ENCODE measurements at places on chromosomes 2 and 18. TPM values are rescaled to one million over a fixed set of nuclear protein-coding genes. Genes with fewer than 3 reads are reported as not detected.

Gene SERPINB4
- not detected for total RNA-seq

DNA sequence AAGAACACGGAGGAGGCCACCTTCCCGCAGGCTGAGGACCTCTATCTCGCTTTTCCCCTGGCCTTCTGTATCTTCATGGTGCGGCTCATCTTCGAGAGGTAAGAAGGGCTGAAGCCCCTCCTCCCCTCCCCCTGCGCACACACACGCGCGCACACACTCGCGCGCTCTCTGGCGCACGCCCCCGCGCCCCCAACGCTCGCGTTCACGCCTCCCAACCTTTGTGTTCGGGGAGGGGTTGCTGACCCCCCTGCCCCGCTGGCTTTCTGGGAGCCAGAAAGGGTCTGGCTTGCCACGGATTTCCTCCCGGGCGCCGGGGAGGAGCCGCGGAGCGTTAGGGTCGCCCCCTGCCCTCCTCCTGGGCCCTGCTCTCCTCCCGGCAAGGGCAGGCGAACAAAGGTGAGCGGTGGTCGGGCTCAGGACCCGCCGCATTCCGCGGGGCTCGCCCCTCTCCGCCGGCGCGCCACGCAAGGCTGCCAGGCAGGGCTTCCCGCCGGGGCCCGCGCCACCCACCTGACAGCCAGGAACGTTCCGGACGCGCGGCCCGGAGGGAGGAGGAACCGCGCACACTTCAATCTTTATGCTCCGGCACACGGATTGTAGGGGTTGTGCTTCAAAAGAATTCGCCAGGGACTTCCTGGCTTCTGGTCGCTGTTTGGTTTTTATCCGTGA, 583 bp downstream of the CERS6 start:
- DNase-seq, result peak; percentile 82

- no peak for DNase-seq
These were observed 48.3 kb downstream of the ASB1 start for GRCh38 chr2:238475034-238475433.

Gene PDE11A
- not detected for total RNA-seq

Gene NRP2
- 64.4 TPM for total RNA-seq

DNA sequence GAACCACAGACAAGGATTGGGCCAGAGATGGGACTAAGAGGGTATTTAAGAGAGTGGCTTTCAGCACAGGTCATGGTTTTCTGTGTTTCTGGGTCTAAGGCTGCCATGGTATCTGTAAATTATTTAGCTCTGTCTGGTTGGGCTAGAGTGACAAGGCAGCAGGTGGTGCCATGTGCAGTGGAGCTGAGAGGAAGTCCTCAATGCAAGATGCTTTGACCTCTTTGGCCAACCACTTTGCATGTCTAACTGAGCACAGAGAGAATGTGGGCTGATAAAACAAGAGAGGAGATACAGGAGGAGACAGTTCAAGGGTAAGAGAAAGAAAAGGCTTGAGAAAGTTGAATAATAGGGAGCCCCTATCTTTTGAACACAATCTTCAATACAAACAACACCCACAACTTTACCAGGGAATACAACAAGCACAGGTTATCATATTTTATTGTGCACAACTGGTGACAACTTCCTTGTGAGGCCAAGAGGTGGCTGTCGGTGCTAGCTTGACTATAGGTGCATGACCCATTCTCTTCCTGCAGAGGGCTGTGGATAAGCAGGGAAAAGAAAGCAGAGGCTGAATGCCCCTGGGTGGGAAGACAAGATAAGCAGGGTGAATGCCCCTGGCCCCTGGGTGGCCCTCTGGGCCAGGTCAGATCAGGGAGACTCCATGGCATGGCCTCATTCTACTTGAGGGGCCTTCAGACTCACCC, 12.3 kb downstream of the FLACC1 start:
- no peak for DNase-seq

Gene YES1
- total RNA-seq, result 16.3 TPM

- no peak for DNase-seq
These were observed 20.6 kb downstream of the IL1F10 start for GRCh38 chr2:113088213-113088992.

DNA sequence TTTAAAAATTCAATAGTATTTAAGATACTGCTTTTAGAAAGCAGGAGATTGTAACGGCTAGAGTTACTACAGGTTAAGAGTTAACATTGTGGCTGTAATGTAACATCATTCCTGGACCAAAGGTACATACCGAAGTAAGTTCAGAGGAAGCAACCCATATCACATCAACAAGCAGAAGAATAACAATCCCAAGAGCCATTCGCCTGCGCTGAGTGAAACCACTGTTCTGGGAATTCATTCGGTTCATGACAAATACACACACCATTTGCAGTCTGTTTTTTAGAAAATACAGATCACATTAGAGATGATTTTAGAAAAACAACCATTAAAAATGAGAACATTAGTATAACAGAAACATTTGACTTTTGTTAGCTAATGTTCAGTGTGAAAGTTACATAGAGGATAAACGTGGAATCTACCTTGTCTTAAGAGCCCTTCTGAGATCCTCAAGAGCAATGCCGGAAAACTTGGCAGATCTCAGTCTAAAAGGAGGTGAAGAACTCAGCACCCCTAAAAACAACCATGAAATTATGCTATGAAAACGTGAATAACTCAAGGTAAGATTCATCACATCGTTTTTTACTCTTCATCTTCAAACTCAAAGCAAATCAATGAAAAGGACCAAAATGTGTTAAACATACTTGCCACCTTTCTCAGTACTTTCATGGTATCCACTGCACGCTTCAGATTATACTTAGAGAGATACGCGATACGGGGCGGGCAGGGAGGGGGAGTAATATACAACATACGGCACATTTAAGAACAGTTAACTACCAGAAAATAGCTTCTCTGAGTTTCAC, 1.2 kb downstream of the SLC35F5 start:
- no peak for DNase-seq

DNA sequence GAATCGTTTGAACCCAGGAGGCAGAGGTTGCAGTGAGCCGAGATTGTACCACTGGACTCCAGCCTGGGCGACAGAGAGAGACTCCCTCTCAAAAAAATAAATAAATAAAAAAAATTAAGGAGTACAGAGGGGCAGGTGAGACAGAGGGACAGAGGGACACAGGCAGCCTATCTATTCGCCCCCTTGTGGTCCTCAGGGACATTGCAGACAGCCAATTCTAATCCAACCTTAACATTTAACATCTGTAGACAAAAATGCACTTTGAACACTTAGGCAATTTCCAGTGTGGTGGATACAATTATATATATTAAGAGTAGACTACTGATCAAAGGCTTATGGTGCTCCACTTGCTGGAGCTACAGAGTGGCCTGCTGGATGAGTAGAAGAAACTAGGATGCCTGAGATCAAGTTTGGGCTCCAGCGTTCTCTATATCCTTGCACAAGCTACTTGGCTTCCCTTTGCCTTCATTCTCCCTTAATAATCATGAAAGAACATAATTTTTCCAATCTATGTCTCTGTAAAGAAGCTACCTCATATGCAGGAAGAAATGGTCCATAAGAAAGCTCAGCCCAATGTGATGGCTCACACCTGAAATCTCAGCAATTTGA, 8.2 kb upstream of the SMARCAL1 start:
- peak; percentile 82 for DNase-seq

GRCh38 chr2:209471037-209471436, 47.2 kb downstream of the MAP2 start:
- DNase-seq, result no peak

DNA sequence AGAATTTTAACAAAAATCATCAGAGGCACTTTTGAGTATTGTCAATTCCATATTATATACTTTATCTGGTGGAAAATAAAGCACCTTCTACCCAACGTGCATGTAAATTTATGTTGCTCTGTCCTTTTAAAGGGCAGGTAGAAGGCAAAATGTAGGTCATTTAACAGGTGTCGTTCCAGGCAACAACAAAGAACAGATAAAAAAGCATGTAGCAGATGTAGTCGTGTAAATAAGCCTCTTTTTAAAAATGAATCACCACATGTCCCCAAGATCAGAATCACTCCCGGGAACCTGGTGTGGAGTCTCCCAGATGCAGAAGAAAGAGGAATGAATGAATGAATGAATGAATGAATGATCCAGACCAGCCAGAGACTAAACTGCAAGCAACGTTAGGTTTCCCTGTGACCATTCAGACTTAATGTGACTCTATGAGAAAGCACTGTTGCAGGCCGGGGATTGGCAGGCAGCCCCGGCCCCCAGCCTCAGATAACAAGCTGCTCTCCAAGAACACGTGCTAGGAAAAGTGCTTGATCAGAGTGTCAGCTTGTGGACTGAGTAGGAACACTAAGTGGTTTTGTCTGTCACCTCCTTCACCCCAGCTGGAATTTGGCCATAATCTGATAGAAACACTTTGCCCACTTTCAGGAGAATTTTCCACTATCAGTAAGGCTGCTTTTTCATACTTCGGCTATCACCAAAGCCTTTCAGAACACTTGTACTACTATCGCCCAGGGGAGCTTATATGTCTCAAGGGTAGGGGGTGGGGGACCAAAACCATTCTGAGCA, 100.6 kb downstream of the CDK15 start:
- DNase-seq, result no peak

DNA sequence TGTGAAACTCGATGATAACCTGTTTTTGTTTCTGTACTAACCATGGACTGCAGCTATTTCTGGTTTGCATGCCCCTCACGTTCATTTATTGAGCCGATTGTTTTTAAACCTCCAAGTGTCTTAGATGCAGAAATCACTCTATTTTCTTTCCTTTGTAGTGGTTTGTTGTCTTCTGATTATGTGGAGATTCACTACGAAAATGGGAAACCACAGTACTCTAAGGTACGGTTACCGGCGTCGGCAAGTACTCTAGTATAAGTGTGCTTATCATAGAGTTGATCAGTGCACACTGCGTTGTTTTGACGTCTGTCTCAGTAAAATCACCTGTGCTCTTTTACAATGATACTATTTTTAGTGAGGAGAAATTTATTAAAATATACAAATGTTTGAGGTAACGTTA, 87.4 kb downstream of the ADAM23 start:
- DNase-seq, result peak; percentile 80

Gene CBLN2
- not detected for total RNA-seq

Gene REG1B
- not detected for total RNA-seq

DNA sequence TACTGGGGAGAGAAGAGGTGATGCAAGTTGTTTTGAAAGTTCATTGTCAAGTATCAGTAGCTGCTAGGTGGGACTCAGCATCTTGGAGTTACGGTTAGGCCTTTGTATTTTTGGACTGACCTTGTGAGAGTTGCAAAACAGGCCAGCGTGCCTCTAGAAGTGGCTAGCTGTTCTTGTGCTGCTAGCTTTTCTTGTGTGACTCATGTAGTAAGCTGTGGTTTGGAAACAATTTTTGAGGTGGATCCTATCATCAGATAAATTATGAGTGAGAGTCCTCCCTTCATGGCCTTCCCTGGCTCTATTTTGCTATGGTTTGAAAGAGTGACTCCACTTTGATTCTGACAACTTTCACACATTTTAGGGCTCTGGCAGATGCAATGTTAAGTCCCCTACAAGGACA, 409.2 kb upstream of the HS6ST1 start:
- DNase-seq, result peak; percentile 56

Gene RASGRP3
- 3.3 TPM for total RNA-seq

Gene LRRC30
- not detected for total RNA-seq

GRCh38 chr2:213237251-213237650, 47.0 kb upstream of the SPAG16 start:
- DNase-seq, result no peak

DNA sequence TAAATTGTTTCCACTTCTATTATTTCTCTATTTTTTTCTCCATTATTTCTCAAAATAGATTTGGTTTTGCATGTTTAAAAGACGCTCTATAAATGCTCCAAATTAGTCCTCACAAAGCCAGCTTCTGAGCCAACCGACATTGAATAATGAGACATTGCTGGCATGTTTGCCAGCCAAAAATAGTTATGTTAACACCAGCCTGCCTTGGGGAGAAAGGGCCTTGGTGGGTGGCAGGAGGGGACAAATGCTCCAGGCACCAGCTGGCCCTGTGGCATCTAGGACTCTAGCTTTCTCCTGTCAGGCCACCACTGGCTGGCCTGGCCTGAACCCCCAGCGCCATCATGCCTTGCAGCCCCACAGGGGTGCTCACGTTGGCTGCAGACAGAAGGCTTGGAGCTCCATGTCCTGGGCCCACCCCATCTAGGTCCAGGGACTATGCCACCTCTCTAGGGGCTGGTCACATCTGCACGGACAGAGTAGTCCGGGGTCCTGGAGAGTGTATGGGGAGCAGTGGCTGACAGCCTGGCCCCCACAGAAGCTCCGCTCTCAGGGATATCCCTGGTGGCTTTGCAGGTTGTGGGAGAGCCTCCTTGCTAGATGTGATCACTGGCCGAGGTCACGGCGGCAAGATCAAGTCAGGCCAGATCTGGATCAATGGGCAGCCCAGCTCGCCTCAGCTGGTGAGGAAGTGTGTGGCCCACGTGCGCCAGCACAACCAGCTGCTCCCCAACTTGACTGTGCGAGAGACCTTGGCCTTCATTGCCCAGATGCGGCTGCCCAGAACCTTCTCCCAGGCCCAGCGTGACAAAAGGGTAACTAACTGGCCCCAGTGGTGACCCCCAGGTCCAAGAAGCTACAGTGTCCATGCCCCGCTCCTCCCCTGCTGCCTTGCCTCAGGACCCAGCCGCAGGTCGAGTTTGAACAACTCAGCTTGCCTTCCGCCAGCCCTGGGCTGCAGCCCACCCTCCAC, 12.5 kb downstream of the ABCG8 start:
- peak; percentile 34 for DNase-seq

DNA sequence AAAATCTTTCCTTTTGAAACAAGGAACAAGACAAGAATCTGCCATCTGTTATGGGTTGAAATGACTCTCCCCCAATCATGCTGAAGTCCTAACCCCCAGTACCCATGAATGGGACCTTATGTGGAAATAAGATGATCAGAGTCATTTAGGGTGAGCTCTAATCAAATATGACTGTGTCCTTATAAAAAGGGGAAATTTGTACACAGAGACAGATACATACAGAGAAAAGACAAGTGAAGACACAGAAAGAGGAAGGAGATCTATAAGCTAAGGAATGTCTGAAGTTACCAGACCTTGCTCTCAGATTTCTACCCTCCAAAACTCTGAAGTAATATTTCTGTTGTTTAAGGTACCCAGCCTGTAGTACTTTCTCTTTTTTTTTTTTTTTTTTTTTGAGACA, 15.7 kb downstream of the TGFBRAP1 start:
- DNase-seq, result no peak

DNA sequence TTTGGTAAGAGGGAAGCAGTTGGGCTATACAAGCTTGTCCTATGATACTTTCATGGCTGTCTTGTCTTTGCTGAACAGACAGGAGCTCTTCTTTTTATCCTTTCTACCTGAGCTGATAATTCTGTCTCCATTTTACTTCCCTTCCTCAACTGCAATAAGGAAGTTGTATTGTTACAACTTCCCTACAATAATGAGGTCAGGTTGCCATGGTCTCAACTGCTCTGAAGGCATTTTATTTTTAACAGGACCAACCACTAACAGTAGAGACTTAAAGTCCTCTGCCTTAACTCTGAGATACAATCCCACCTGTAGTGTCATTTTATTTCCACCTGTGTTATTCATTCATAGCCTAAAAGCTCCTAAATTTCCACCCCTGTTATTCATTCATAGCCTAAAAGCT, 118.6 kb upstream of the PGAP1 start:
- DNase-seq, result no peak

Data from activated CD4-positive, alpha-beta T cell treated with anti-CD3 and anti-CD28 coated beads, Interleukin-2, amount 10 ng/mL, durations not matched to agents 24 days and 14 days (primary cell).